GDM1 (cell line): ENCODE measurements at places on chromosomes 13 and 19.
A peak's percentile ranks its signal among the peaks of the same experiment; 100 is the strongest.

- DNase-seq: no peak
Measured at GRCh38 chr19:28074773-28075172, 1138.2 kb downstream of the UQCRFS1 start.

DNA sequence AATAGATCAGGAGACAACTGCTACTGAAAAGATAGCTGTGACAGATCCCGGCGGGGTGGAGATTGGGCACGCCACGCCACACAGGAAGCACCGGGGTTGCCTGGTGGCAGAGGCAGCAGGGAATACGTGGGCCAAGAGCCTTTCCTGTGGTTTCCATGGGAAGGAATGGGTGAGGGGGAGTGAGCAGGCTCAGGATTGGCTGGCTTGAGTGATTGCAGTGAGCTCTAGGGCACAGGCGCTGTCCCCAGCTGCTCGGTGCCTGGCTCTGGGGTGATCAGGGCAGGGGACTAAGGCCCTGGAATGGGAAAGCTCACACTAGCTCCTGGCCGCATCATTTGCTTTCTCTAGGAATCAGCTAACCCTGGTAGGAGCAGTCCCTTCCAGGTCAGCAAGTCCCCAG lies 166.1 kb downstream of the USP12 start:
- DNase-seq: peak; percentile 61

DNA sequence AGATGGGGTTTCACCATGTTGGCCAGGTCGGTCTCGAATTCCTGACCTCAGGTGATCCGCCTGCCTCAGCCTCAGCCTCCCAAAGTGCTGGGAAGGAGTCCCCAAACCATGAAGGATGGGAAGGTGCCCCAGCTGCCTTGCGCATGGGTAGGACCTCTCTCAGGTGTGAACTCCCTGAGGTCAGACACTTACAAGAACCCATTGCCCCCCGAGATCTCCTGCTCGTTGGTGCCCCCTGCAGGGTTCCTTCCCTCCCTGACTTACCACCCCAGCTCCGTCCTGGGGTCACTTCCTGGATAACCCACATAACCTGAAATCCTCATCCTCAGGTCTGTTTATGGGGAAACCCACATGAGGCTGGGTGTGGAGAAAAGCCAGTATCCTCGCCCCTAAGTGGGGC lies 41.7 kb downstream of the UNC13A start:
- no peak for DNase-seq

- no peak for DNase-seq
Measured at GRCh38 chr13:40116008-40116407, 460.5 kb downstream of the COG6 start.

- DNase-seq: no peak
Measured at GRCh38 chr19:12955996-12956395, 1.0 kb downstream of the GADD45GIP1 start.

GRCh38 chr19:10639836-10640235 lies 14.3 kb upstream of the ILF3 start:
- DNase-seq: no peak

DNA sequence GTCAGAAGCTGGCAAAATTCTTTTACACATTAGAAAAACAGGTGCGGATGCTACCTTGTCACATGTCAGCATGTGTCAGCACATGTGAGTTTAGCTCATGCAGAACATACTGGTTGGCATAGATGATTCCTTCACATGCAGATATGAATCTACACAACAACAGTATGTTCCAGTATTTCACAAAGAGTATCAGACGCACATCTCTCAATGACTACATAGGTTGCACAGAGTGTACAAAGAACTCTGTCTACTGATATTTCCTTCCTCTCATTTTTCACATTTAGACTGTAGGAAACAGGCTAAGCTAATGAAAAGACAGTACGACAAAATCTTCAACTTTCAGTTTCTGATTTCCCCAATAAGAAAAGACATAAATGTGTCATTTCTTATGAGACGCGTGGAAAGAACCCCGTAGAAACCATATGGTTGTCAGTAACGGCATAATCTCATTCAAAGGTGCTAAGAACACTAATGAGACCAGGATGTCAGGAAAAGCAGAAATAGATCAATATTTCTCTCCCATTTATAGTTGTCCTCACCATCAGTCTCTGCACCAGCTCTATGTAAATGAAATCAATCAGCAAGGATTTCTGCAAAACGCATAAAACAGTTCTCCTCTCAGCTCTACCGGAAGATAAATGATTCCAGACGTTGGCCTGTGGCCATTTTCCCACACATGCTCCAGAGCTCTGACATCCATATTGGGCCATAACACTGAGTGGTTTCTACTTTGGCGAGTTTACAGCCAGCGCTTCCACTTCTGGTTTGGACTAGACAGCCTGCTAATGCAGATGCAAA lies 81.2 kb downstream of the STARD13 start:
- no peak for DNase-seq

- no peak for DNase-seq
Measured at GRCh38 chr13:19657872-19658591, 24.6 kb downstream of the MPHOSPH8 start.

- peak; percentile 84 for DNase-seq
Measured at GRCh38 chr13:40589285-40590109, 76.9 kb downstream of the FOXO1 start.

DNA sequence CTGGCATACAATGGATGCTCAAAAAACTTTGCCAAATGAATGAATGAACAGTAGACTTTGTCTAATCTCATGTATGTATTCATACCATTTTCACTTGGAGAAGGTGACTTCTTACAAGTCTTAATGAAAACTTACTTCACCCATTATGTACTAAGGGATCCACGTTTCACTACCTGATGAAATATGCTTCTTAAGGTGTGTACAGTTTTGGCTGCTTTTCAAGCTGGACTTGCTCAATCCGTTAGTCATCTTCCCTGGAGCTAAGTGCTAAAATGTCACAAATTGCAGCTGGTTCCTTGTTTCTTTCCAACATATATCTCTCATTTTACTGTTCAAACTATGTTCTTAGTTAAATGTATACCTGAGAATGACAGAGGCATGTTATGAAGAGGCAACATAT lies 4.2 kb upstream of the CCNA1 start:
- no peak for DNase-seq

DNA sequence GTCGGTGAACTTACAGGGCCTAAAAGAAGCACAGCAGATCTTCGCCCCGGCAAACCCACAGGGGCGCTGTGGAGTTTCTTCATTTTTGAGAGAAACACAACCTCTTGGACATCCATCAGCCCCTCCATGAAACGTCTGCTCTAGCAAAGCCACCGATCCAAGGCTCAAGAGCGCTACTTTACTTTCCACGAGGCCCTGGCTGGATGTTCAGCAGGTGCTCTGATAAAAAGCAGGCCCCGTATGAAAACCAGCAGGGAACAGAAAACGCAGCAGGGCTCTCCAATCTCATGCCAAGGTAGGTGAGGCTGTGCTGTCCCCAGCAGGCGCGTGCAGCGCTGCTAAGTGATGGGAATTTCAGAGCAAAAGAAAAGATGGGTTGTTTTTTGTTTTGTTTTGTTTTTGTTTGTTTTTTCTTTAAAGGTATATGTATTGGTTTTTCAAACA lies 86.7 kb downstream of the IRS2 start:
- DNase-seq: no peak

- DNase-seq: no peak
Measured at GRCh38 chr19:45668342-45668871, 386 bp downstream of the GIPR start.

GRCh38 chr19:35993923-35994598 lies 927 bp upstream of the SDHAF1 start:
- DNase-seq: no peak

DNA sequence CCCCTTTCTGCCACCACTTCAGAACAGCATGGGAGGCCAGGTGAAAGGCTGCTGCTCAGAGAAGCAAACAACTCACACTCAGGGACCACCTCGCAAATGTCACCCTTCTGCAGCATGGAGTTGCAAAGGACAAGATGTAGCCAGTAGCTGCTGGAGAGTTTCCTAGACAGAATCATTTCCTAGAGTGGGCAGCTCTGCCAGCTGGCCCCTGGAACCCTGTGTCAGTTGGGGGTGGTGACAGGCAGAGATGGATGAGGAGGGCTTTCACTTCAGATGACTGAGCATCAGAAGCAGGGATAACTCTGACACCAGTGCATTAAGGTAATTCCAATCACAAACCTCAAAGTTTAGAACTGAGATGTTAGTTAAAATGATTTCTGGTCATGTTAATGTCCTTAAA lies 34.4 kb upstream of the EPHX3 start:
- DNase-seq: no peak

GRCh38 chr13:101003566-101003965 lies 329.0 kb upstream of the TMTC4 start:
- no peak for DNase-seq

- no peak for DNase-seq
Measured at GRCh38 chr19:3097442-3097871, 3.3 kb downstream of the GNA11 start.

DNA sequence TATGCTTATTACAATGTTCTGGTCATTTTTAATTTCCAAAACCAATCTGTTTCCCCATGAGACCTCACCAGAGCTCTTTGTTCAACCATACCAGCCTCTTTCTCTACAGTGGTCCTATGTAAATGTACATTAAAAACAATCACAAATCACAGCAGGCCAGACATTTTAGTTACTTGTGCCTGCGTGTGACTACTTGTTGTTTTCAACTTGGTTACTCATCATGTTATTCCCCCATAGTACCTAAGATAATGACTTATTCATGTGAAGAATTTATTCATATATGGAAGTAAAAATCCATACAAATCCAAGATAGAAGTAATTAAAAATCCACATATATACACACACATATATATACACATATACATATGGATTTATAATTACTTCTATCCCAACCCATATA lies 379.6 kb downstream of the SLITRK6 start:
- no peak for DNase-seq

DNA sequence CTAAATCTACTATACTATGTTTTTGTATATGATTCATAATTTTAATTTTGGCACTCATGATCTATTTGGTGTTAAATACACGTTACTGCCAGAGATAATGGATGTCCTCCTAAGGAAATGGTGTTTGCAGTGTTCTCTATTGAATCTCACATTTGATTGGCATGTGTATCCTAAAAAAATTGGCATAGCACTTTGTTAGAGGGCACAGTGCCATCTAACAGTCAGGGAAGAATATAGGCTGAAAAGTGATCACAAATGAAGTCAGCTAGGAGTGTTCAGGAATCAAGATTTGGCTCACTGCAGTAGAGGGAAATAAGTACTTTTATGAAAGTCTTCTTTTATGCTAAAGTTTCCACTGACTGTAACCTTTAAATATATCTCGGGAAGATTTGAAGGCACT lies 624.6 kb downstream of the GPC6 start:
- no peak for DNase-seq

DNA sequence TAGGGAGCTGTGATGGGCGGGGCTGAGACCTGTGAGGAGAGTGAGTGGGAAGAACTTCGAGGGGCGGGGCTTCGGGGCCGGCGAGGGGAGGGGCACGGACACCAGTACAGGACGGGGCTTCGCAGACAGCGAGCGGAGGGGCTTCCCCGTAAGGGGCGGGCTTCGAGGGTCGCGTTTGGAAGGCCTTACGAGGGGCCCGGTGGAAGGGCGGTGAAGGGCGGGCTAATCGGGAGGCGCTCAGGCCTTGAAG lies 4.1 kb upstream of the EMP3 start:
- DNase-seq: peak; percentile 93

DNA sequence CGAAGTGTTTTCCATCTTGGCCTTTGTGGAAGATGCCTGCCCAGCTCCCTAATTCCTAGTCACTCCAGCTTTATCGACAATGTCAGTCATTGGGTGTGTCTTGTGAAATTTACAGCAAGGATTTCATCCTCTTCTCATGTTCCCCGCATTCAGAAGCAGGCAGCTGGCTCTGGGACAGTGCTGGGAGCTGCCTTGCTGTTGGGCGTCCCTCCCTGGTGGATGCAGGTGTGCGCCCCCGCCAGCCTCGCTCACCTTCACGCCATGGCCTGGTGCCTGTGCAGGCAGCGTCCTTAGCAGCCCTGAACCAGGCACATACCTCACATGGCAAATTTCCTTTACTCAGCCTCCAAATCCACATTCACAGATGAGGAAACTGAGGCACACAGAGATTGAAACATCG lies 39.7 kb upstream of the TFDP1 start:
- DNase-seq: no peak

DNA sequence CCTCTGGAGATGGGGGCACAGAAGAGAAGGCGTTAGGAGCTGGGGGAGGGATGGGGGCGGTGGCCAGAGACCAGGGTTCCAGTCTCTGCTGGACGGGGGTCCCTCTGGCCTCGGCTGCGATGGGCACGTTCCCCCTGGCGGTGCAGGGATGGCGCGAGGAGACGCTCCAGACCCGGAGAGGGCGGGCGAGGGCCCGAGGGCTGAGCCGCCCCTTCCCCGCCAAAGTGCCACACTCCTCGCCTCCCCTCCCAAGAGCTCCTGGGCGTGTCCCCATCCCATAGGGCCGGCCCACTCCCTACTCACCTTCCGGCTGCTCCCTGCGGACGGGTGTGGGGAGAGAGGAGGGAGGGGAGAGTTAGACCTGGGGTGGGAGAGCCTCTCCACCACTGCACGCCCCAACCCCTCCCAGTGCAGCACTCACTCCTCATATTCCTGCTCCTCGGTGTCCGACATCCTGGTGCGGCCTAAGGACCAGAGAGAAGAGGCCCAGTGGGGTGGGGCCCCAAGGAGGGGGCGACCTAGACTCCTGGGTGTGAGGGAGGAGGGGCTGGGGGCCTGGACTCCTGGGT lies 2.2 kb downstream of the TNNT1 start:
- DNase-seq: peak; percentile 66

- peak; percentile 36 for DNase-seq
Measured at GRCh38 chr13:32969516-32969941, 46.7 kb upstream of the KL start.
